Kidney epithelial cell (primary cell): ENCODE measurements at places on chromosomes 1 and 21. TPM values are rescaled to one million over a fixed set of nuclear protein-coding genes. Genes with fewer than 3 reads are reported as not detected.

- DNase-seq: no peak
Observed at GRCh38 chr1:235860829-235861228, 5.9 kb downstream of the LYST start.

- no peak for DNase-seq
Observed at GRCh38 chr1:33013791-33014190, 22.9 kb downstream of the AK2 start.

- no peak for DNase-seq
Observed at GRCh38 chr1:178189814-178190213, 95.9 kb downstream of the RASAL2 start.

DNA sequence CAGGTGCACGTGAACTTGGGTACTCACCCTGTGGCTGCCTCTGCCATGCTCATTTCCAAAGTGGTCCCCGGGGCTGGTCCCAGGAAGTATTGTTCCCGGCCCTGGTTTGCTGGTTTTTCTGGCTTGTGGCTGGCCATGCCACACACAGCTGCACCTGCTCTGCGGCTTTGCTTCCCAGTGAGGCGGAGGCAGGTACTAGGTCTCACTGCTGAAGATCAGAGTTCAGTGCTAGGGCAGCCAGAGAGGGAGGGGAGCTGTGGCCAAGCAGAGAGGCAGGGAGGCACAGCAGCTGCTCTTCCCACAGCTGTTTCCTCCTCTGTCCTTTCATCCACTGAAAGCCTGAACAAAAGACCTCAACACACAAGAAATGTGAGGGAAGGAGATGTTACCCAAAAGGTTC is 30.5 kb downstream of the ENO1 start:
- DNase-seq: no peak

Gene NR0B2
- not detected in 2 replicates for total RNA-seq

DNA sequence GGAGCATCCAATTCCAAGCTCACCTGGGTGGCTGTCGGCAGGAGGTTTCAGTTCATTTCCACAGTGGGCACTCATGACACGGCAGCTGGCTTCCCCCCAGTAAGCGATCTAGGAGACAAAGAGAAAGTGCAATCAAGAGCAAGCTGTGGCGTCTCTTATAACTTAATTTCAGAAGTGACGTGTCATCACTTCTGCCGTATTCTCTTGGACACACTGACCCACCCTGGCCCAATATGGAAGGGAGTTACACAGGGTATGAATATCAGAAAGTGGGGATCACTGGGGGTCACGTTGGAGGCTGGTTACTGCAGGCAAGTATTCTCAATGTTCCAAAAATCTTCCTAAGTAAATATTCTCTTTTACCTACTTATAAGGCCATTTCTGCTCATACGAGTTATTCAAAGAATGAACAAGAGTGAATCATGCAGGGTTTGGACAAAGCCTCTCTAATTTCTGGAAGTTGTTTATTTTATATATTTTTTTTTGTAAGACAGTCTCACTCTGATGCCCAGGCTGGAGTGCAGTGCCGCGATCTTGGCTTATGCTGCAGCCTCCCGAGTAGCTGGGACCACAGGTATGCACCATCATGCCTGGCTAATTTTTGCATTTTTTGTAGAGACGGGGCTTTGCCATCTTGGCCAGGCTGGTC is 46.5 kb upstream of the GREM2 start:
- DNase-seq: peak; percentile 1

GRCh38 chr1:30511991-30512913 is 211.1 kb downstream of the MATN1 start:
- DNase-seq: peak; percentile 32

Gene HPDL
- 0.58 and 3.1 TPM in 2 replicates for total RNA-seq

GRCh38 chr1:178541829-178542553 is 29.1 kb downstream of the TEX35 start:
- no peak for DNase-seq

GRCh38 chr1:36115931-36116330 is 9.1 kb downstream of the COL8A2 start:
- no peak for DNase-seq

- no peak for DNase-seq
Observed at GRCh38 chr21:34980423-34981115, 68.5 kb downstream of the RUNX1 start.
